ENCODE measurements at places on chromosomes 11 and 22.

DNA sequence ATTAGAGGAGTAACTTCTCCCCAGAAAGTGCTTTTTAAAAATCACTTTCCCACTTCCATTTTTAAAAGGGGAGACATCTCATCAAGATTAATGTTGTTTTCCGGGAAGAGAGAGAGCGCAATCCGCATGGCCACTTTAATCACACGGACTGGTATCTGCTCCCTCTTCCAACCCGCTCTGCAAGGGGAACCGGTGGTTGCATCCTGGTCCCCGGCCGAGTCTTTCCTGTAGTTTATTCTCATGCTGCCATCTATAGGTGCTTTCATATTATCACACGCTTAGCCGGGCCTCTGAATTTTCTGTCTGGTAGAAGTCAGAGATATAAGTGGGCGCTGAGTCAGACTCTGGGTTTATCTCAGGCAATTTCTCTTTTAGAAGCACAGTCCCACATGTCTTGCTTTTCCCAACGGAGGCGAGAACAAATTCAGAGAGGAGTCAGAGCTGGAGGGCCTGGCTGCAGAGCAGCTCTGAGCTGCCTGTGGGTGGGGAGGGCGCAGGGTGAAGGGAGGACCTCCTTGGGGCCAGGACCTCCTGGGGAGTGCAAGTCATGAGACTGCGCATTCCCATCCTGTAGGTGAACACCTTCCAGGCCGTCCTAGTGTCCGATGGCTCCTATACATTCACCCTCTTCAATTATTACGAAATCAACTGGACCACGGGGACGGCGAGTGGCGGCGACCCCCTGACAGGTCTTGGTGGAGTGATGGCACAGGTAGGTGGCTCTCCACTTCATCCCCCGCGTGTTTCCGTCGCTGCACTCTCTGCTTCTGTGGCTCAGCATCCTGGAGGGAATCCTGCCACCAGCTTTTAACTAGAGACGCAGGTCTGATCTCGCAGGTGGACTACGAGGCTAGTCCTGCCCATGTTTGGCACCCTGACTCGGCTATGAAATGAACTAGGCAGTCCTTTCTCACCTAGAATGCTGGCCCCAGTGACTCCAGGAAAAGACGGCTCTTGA lies 11.7 kb downstream of the TECTA start:
- peak; percentile 71 for DNase-seq

DNA sequence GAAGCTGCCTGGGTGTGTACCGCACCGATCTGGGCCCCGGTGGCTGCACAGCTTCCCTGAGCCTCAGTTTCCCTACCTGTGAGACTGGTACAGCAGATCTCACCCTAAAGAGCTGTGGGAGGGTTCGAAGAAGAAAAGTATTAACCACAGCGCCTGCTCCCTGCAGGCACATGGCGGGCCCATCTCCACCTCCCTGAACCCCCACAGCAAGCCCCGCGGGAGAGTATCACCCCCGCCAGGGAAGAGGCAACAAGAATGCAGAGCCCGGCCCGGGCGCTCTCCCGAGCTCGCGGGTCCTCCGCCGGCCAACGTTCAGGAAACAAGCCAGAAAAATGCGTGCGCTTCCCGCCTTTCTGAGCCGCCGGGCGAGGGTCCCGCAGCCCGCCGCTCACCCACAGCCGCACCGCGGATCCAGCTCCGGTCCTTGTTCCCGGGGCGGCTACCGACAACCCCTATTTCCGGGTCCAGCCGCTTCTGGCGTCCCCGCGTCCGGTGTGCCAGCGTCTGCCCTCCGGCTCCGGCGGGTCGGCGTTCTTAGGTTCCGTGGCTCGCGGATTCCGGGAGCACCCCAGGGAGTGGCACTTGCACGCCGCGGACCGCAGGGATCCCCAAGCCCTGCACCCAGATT lies at the start of gene TOP3B:
TSS of gene TOP3B (minus strand) at position 450 of the 628 bp plus-strand sequence. CDS start 7,078 bp downstream, outside the sequence.
- DNase-seq: peak; percentile 80

GRCh38 chr22:48485149-48486133 lies 1342.2 kb downstream of the BRD1 start:
- DNase-seq: no peak

- DNase-seq: no peak
These were observed 58.2 kb upstream of the RRAS2 start for GRCh38 chr11:14417186-14417585.

DNA sequence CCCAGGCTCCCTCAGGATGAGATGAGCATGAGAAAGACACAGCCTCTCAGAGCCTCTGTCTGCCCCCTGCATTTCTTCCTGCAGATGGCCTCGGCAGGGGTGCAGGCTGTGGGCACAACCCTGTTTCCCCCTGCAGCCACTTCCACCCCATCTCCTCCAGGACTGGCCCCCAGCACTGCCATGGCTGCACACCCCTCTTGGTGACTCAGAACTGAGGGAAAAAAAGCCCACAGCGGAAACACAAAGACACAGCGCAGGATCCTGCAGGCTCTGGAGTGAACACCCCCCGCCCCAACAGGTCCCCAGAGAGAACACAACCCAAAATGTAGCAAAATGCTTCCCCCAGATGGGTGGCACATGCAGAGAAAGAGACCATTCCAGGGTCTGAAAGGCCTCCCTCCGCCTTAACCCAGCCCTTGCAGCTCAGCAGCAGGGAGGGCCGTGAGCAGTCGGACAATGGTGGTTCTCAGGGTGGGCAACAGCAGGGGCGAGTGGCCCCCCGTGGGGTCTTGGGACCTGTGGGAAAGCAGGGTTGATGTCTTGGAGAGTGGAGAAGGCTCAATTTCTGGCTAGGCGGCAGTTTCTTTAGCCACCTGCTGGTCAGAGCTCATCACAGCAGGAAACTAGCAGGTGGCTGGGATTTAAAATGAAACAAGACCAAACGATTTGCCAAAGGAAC lies 8.0 kb downstream of the TUBGCP6 start:
- peak; percentile 42 for DNase-seq

- DNase-seq: no peak
These were observed 87.2 kb upstream of the CADM1 start for GRCh38 chr11:115591380-115591779.

DNA sequence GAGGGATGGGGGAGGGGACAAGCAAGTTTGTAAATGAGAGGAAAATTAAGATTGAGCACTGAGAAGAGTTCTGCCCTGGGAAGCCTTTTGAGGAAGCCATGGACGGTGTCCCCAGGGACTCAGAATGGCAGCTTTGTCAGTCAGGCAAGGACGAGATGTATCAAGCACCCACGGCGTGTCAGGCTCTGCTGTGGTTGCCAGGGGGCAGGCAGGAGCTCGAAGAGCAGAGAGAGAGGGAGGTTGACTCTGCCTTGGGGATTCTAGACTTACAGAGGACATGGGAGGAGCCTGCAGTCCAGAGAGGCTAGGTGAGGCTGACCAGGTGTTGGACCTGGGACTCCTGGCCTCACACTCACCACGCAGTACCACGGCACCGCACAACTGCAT lies 29.1 kb upstream of the SYT7 start:
- DNase-seq: no peak

DNA sequence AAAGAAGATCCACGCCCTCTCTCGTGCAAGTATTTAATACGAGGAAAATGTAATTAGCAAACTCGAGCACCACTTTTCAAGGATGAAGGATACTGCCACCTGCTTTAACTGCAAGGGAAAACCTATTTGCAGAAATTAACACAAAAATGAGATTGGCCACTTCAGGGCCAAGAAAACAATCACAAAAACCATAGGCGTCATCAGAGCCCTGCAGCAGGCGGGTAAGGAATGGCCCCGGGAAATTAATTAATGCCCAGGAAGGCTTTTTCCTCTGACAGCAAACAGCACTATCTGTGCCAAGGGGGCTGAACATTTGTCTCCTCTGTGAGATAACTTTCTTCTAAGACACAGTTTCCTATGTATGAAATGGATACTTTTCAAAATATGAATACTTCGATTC lies 255.7 kb downstream of the CTTN start:
- no peak for DNase-seq

GRCh38 chr11:134233729-134234179 lies 9.3 kb downstream of the VPS26B start:
- no peak for DNase-seq

- DNase-seq: peak; percentile 72
These were observed 1.0 kb upstream of the TOB2 start for GRCh38 chr22:41447435-41448188.

DNA sequence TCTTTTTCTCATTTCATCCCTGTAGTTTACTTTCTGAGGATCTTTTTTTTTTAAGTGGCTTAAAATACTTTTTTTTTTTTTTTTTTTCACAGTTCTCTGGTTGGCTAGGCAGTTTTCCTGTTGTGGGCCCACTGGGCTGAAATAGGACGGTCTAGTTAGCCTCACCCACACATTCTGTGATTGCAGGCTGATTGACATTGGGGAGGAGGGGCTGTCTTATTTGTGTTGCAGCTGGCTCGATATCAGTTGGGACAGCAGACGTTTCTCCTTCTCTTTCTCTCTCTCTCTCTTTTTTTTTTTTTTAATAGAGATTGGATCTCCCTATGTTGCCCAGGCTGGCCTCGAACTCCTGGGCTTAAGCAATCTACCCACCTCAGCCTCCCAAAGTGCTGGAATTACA lies 6.9 kb downstream of the BCR start:
- DNase-seq: peak; percentile 41

DNA sequence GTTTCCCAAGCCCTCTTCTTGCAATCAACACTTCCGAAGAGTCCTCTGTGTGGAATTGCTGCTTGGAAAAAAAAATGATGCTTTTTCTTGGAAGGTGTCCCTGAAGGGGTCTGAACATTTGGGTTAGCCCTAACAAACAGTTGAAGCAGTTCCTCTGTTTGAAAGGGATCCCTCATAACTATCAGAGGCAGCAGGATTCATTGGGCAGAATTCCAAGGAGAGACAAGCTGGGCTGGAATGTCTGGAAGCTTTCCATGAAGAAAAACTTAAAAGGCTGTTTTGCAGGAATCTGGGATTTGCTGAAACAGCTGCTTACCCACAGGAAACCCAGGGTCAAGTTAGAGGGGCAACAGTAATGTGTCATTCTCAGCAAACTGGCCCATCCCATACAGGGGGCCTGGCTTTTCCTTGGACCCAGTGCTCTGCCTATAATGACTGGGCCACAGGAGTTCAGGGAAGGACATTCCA lies 3.1 kb downstream of the CSNK2A3 start:
- DNase-seq: peak; percentile 32

- DNase-seq: no peak
These were observed 60.4 kb downstream of the WNT7B start for GRCh38 chr22:45916515-45916914.

- DNase-seq: no peak
These were observed 16.0 kb downstream of the NTM start for GRCh38 chr11:131386408-131386807.

DNA sequence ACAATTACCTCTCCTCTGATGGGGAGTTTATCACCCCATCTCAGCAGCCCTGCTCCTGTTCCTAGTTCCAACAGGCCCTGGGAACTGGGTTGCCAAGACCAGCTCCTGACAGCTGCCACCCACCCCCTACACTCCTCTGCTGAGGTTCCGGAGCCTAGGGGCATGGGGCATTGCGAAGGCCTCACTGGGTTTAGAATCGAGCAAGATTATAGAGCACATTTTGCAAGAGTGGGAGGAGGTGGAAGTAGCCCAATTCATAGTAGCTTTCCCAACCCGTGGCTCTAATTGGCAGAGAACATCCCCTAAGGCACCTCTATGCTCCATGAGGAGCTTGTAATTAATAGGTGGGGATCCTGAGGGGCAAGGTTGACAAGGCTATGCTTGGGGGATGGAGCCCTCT lies 23.0 kb downstream of the MYEOV start:
- no peak for DNase-seq

GRCh38 chr22:28779833-28780232 lies 7.3 kb downstream of the CCDC117 start:
- DNase-seq: no peak

- peak; percentile 7 for DNase-seq
These were observed 36.7 kb downstream of the SPATA19 start for GRCh38 chr11:133808393-133809140.

DNA sequence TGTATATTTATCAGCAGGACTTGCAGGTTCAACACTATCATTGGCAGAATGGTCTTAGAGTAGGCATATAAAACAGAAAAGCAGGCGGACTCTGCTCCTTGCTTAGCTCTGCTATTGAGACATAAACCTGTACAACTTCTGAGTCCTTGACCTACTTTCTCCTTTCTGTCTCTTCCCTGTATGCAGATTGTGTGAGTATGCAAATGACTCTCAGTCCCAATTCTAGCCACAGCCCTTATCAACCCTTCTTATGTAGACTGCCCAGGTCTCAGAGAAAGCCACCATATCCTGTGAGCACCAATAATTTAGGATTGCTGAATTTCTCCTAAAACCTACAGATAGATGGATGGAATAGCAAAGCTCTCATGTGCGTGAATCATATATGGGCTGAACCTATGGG lies 367.6 kb upstream of the DDI1 start:
- no peak for DNase-seq

DNA sequence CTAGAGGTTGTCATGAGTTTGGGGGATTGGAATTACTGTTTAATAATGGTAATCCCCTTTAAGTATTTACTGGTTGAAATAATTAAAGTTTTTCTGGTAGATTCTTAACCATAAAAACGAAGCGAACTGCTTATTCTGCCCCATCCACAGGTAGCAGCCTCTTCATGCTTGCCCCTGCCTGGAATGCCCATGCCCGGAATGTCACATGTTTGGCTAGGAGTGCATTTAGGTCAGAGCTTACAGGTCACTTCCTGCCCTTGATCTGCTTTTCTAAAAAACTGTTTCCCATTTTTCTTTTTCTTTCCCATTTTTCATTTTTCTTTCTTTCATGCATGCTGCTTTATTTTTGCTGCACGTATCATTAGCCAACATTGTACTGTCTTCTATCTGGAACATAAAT lies 69.1 kb downstream of the YAP1 start:
- no peak for DNase-seq

DNA sequence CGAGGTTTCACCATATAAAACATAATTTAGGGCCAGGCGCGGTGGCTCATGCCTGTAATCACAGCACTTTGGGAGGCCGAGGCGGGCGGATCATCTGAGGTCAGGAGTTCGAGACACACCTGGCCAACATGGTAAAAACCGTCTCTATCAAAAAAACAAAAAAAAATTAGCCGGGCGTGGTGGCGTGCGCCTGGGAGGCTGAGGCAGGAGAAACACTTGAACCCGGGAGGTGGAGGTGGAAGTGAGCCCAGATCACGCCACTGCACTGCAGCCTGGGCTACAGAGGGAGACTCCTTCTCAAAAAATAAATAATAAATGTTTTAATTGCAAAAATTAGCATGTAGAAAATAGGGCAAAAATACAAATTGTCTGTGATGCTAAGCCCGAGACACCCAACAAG lies 993 bp upstream of the SFI1 start:
- no peak for DNase-seq

- DNase-seq: peak; percentile 66
These were observed 1.4 kb upstream of the EMSY start for GRCh38 chr11:76443268-76443980.

DNA sequence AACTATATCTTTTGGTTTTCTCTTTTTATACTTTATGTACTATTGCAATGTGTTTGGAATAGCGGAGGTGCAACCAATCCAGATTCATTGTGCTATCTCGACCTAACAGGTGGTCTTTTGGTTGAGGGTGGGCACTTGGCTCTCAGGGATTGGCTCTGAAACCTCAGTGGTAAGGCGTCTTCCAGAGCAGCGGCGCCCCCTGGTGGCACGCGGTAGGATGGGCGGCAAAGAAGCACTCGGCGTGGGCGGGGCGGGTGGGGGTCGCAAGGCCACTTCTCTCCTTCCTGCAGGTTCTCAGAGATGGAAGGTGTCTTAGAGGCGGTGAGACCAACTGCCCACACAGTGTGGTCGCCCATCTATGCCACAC lies 19.2 kb upstream of the PLET1 start:
- peak; percentile 48 for DNase-seq
